ENCODE measurements at places on chromosomes 1 and 21.

- no peak for DNase-seq
Measured at GRCh38 chr1:2887941-2888855, 86.7 kb upstream of the TTC34 start.

GRCh38 chr1:61052395-61053225, 29.8 kb upstream of the NFIA start:
- DNase-seq, result no peak

DNA sequence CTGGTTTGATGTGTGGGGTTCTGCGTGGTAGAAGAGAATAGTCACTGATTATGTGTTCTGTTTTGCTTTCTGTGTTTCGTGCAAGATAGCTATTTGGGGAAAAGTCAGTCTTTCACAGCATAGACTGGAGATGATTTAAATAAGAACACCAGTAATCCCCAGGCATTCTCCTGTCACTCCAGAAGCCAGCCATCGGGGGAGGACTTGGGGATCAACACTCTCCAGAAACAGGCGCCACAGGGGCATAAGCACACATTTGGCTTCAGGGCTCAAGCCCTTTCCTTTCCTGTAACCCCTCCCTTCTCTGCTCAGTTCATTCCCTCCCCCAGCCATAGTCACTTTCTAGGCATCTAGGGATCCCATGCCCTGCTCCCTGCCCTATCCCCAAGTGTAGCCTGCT, 97.3 kb upstream of the BEND5 start:
- no peak for DNase-seq

DNA sequence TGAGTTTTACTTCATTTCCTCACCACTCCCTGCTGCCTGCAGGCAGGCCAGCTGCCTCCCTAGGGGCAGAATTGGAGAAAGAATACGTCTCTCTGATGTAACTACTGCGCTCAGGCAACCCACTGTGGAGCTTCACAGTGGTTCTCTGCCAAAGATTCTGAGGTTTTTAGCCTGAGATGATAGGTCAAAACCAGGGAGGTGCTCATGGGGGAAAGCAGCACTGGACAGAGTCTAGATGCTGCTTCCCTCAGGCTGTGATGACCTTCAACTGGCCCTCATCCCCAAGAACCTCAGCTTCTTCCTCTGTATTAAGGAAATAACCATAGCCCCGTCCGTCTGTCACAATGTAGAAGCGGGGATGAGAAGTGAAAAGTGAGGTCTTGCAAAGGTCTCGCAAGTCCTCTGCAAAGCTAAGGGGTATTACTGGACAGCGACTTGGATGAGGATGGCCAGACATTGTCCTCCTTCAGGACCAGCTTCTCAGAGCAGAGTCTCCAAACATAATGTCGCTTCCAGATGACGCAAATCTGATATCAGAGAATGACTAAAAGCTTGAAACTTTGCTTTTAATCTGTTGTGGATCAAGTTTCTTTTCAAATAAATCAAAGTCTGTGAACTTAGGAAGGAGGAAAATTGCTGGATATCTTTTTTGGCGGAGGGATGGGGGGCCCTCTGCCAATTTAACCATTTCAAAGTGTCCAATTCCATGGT, 65.9 kb upstream of the ATP5PO start:
- DNase-seq, result no peak

DNA sequence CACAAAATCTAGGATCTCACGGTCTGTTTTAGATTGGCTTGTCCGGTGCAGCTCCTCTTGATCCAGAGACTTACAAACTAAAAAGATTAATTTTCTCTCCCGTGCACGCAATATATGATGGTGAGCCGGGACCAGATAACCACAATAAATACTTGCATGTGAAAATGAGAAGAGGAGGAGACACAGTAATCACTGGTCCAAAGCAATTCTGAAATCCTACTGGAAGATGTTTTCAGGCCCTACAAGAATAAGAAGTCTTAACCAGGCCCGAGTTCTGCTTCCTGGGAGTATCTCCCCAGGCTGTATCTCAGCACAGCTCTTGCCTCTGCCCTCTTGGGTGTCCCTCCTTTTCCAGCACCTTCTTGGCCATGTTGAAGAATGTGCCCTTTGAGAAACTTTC, 1.0 kb upstream of the WDR4 start:
- DNase-seq, result no peak

DNA sequence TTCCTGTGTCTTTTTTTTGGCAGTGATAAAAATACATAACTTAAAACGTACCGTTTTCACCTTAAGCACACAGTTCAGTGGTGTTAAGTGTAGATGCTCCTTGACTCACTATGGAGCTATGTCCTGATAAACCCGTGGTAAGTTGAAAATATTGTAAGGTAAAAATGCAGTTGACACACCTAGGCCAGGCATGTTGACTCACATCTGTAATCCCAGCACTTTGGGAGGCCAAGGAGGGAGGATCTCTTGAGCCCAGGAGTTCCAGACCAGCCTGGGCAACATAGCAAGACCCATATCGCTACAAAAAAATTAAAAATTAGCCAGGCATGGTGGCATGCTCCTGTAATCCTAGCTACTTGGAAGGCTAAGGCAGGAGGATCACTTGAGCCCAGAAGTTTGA, 73.6 kb upstream of the COG2 start:
- DNase-seq, result no peak

- DNase-seq, result no peak
Measured at GRCh38 chr1:74199504-74199903, 1.5 kb downstream of the FPGT start.

DNA sequence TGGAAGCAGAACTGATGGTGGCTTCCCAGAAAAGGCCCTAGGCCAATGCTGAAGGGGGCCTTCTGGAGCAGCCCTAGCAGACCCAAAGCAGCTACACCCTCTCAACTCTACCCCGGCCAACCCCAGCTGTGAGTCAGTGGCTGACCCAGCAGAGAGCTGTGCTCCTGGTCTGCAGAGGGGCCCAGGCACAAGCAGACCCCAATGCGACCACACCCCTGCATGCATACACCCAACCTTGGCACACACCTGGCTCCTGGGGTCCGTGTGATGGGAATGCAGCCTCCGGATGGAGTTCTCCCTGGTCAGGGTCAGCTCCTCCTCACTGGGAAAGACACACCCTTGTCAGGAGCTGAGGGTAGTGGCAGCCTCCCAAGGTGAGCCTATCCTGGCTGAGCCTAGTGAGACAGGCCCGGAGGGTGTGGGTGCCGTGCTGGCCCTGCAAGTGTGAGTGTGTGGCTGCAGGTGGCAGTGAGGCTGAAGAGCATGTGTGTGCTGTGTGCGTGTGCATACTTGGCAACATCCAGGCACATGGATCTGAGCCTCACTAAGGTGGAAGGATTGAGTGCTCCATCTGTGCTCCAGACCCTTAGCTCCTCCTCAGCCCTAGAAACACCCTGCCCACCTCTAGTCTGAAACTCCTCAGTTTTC, 3.9 kb upstream of the ARHGAP30 start:
- DNase-seq, result no peak
